ENCODE measurements at places on chromosomes 3 and 15. TPM values are rescaled to one million over a fixed set of nuclear protein-coding genes. Genes with fewer than 3 reads are reported as not detected.

DNA sequence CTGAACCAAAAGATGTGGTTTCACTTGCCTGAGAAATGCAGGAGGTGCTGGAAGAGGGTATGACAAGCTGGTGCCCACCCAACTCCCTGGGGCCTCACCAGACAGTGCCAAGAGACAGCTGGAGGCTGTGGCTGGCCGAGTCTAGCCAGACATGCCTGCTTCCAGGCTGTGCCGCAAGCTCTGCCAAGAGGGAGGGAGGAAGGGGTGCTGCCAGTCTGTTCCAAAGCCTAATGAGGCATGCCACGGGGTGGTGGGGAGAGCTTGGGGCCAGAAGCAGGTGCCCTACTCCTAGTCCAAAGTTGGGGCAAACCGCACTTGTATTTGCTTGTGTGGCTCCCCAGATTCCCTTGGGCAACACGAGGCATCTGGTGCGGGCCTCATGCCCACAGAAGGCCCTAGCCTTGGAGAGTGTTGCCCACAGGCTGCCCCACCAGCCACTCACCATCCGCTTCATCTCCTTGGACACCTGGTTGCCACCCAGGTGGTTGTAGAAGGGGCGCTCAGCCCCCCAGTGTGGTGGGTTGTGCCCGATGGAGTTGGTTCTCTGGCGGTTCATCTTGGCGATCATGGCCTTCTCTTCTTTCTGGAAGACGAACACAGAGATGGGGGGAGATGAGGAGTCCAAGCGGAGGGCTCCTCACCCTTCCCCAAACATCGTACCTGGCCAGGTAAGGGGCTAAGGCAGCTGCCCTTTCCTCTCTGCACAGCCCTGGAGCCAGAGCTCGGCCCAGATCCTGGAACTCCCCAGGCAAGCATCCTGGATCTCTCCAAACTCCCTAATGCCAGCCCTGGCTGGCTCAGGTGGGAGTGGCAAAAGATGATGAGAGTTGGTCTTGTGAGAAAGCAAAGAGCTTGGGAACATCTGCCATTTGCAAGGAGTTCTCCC, 123.4 kb downstream of the SEC22A start:
- no peak for DNase-seq
- H3K4me3 ChIP-seq, result no peak overlapping the region
- peaks cover 26% of the 10 kb centered on the region for H3K36me3 ChIP-seq
- no peak overlapping the region for H3K27ac ChIP-seq

DNA sequence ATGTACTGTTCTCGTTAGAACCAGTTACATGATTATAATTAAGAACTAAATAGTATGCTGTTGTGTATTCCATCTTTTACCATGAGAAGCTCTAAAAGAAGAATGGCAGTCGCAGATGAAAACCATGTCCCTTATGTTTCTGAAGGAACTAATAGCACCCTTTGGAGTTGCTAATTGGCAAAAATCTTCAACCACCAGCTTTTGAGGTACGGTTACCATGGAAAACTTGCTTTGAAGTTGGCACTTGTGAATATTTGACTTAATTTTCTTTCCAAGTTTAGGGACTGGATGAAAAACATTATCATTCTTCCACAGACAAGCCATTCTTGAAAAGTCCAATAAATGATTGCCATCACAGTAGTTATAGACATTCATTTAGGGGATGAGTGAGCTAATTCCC, 666.6 kb upstream of the ROBO1 start:
- H3K27me3 ChIP-seq, result no peaks in the 10 kb centered on the region
- H3K27ac ChIP-seq, result no peak overlapping the region
- H3K4me3 ChIP-seq, result no peak overlapping the region
- no peaks in the 10 kb centered on the region for H3K4me1 ChIP-seq
- no peaks in the 10 kb centered on the region for H3K36me3 ChIP-seq

- no peaks in the 10 kb centered on the region for H3K36me3 ChIP-seq
- H3K27me3 ChIP-seq, result no peaks in the 10 kb centered on the region
- no peak overlapping the region for H3K27ac ChIP-seq
- DNase-seq, result no peak
Observed at GRCh38 chr3:130825762-130826299, 68.1 kb upstream of the ATP2C1 start.

- H3K27me3 ChIP-seq, result no peaks in the 10 kb centered on the region
- H3K4me3 ChIP-seq, result no peak overlapping the region
- no peaks in the 10 kb centered on the region for H3K4me1 ChIP-seq
- no peak for DNase-seq
- H3K36me3 ChIP-seq, result no peaks in the 10 kb centered on the region
Observed at GRCh38 chr15:67017311-67017710, 48.1 kb upstream of the SMAD3 start.

DNA sequence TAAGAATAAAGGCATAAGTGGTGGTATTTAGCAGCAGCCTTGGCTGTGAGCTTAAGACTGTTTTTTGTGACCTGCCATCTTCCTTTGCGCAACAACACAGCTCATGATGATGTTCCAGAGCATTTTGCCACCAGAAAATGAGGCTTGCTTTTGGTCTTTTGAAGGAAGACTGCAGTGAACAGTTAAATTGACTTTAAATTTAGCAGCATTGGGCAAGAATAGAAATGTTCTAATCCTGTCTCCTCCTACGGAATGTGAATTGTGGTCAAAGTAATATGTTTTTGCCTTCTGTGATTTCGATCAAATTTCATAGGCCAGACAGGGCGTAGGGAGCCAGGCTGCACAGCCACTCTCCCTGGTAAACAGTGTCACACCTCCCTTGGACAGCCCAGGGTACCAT, 460.7 kb upstream of the RASGRP1 start:
- no peak overlapping the region for H3K4me3 ChIP-seq
- no peaks in the 10 kb centered on the region for H3K27me3 ChIP-seq
- no peaks in the 10 kb centered on the region for H3K4me1 ChIP-seq
- no peak for DNase-seq
- H3K36me3 ChIP-seq, result no peaks in the 10 kb centered on the region
- no peak overlapping the region for H3K27ac ChIP-seq

GRCh38 chr3:120775411-120775810, 32.9 kb downstream of the GTF2E1 start:
- H3K4me1 ChIP-seq, result no peaks in the 10 kb centered on the region
- H3K27me3 ChIP-seq, result no peaks in the 10 kb centered on the region
- peaks cover 65% of the 10 kb centered on the region for H3K36me3 ChIP-seq
- no peak overlapping the region for H3K27ac ChIP-seq
- no peak overlapping the region for H3K4me3 ChIP-seq

DNA sequence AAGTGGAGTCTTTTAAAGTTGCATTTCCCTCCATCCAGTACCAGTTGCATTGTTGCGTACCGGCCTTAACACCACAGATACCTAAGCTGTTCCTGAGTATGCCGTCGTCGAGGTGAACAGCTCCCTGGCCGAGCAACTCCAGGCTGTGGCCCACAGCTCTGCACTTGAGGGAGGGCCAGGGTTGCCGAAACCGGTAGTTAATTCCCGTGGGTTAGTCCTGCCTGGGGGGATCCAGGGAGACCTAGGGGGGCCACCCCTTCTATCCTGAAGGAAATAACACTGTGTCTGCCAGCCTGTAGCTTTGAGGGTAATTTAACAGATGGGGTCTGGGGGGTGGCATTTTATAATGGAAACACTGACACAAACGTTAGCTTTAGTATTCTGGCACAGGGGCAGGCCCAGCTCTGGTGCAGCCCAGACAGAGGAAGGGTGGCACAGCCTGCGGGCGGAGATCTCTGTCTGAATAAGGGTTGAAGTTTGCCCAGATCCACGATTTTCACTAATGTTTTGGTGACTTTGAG, 60.8 kb downstream of the RGMA start:
- H3K27ac ChIP-seq, result peak overlapping the region; percentile 87
- no peaks in the 10 kb centered on the region for H3K27me3 ChIP-seq

DNA sequence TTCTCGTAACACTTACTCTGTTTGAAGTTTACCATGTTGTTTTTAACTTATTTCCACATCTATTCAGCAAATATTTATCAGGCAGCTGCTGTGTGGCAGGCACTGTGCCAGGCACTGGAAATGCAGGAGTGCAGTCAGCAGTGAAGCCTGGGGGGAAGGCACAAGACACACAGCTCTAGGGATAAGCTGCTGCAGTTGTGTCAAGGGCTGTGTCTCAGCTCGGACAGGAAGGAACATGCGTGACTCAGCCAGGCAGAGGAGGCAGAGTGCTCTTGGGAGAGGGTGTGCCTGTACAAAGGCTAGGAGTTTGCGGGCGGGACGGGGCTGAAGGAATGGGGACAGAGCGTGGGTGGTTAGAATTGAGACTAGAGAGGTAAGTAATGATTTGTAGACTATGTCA, 24.7 kb downstream of the LYSMD4 start:
- H3K4me3 ChIP-seq, result no peak overlapping the region
- H3K36me3 ChIP-seq, result peaks cover 39% of the 10 kb centered on the region
- H3K4me1 ChIP-seq, result peaks cover 17% of the 10 kb centered on the region
- peak overlapping the region; percentile 47 for H3K27ac ChIP-seq
- H3K27me3 ChIP-seq, result no peaks in the 10 kb centered on the region
- DNase-seq, result peak; percentile 81

- H3K4me3 ChIP-seq, result no peak overlapping the region
- no peaks in the 10 kb centered on the region for H3K4me1 ChIP-seq
- no peak for DNase-seq
- H3K36me3 ChIP-seq, result no peaks in the 10 kb centered on the region
Observed at GRCh38 chr15:58019503-58020376, 45.8 kb downstream of the ALDH1A2 start.

RASL12 gene
- total RNA-seq, result 0.58 TPM

Data from stomach (tissue), 19 donors.